ENCODE measurements at places on chromosomes 13 and 19. TPM values are rescaled to one million over a fixed set of nuclear protein-coding genes. Genes with fewer than 3 reads are reported as not detected.

The ZNF726 gene
- total RNA-seq: 0.85 TPM

The HSD17B14 gene
- 6.8 TPM for total RNA-seq

The CGB2 gene
- total RNA-seq: not detected

The CLEC17A gene
- total RNA-seq: 0.28 TPM

The DOCK9 gene
- 12.2 TPM for total RNA-seq

The NCAN gene
- total RNA-seq: not detected

The FFAR3 gene
- total RNA-seq: 0.14 TPM

The OR7D4 gene
- not detected for total RNA-seq

The TTYH1 gene
- total RNA-seq: not detected
